ENCODE measurements at places on chromosomes 3 and 15. TPM values are rescaled to one million over a fixed set of nuclear protein-coding genes. Genes with fewer than 3 reads are reported as not detected.

The SLC35A5 gene
- 25.7 TPM for total RNA-seq

The AP2M1 gene
- 275 TPM for total RNA-seq

The ADAMTS17 gene
- 1.2 TPM for total RNA-seq

The CGGBP1 gene
- total RNA-seq = 50.0 TPM

The ROBO2 gene
- total RNA-seq = not detected

The CKMT1A gene
- total RNA-seq = 0.57 TPM

- H3K27ac ChIP-seq = peak overlapping the region; percentile 87
- H3K4me3 ChIP-seq = peak overlapping the region; percentile 75
- no peaks in the 10 kb centered on the region for H3K36me3 ChIP-seq
- peaks cover 40% of the 10 kb centered on the region for H3K27me3 ChIP-seq
- H3K4me1 ChIP-seq = peaks cover 17% of the 10 kb centered on the region
Measured at GRCh38 chr15:96340598-96341512, 10.4 kb downstream of the NR2F2 start.

DNA sequence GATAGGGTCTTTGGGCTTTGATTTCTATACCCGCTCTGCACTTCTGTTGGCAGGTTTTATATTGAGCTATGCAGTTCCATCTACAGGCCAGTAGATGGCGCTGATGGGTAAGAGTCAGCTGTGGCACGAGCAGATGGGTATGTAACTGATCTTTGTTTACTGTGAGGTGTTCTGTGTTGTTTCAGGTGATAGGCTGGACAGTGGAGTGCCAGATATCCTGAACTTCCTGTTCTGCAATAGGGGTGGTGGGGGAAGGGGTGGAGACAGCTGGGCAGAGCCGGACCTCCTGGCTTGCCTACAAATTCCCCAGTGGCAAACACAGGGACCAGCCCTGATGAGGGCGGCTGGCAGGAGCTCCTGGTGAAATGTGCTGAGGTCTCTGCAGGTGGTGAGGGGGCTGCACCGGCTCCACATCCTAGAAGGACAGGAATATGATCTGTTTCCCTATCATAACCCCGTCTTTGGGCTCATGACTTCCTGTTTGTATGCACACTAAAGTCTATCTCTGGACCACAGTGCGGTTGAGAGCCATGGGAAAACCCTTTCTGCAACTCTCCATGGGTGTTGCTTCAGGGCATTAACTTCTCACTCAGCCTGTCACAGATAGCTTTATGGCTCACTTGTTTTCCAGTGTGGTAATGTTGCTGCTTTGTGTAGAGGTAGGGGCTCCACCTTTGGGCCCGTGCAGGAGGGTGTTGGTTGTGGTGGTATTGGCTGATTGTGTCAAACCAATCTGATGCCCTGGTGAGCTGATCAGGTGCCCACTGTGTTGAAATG is 13.4 kb upstream of the FAM98B start:
- no peaks in the 10 kb centered on the region for H3K36me3 ChIP-seq
- no peak overlapping the region for H3K27ac ChIP-seq
- no peak overlapping the region for H3K4me3 ChIP-seq
- H3K4me1 ChIP-seq = no peaks in the 10 kb centered on the region
- DNase-seq = no peak
- no peaks in the 10 kb centered on the region for H3K27me3 ChIP-seq

DNA sequence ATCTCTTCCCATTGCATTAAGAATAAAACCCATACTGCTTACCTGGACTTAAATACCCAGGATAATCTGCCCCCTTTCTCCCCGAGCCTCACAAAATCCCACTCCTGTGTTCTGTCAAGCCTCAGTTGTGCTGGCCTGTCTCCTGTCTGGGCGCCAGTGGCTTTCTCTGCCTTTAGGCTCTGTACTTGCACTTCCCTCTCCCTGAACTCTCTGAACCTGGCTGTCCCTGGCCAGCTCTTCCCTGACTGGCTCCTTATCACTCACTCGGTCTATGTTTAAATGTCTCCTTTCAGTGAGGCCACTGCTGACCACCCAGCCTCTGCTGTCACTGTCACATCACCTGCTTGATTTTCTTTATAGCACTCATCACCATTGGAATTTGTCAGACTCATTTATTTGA is 382.7 kb upstream of the PPP2R3A start:
- H3K4me3 ChIP-seq = no peak overlapping the region
- no peak for DNase-seq
- no peaks in the 10 kb centered on the region for H3K36me3 ChIP-seq
- H3K4me1 ChIP-seq = no peaks in the 10 kb centered on the region
- H3K27ac ChIP-seq = no peak overlapping the region
- peaks cover 4% of the 10 kb centered on the region for H3K27me3 ChIP-seq

DNA sequence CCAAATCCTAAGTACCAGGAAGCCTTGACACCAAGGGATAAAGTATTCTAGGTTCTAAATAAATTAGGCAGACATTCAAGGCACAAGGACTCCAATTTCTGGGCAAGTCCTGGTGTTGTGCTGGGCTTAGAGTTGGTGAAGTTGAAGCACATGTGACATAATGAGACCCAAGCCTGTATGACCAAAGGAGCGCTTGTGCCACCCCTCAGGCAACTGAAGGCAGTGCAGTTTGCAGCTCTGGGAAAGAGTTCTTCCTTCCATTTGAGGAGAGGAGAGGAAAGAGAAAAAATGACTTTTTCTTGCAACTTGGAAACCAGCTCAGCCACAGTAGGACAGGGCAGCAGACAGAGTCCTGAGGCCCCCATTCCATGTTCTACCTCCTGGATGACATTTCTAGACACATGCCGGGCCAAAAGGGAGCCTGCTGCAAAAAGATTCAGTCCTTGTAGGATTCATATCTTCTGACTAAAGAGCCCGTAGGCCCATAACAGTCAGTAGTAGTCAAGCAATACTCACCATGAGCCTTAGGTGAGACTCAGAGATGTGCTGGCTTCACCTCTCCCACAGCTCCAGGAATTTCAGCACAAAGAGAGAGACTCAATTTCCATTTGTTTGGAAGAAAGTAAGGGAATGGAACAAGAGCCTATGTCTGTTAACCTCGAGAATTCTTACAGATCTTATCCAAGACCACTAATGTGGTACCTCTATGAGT is 588.8 kb upstream of the BCHE start:
- no peak for DNase-seq
- H3K4me1 ChIP-seq = no peaks in the 10 kb centered on the region
- no peak overlapping the region for H3K4me3 ChIP-seq
- no peaks in the 10 kb centered on the region for H3K36me3 ChIP-seq
- no peaks in the 10 kb centered on the region for H3K27me3 ChIP-seq

- no peak overlapping the region for H3K27ac ChIP-seq
- no peaks in the 10 kb centered on the region for H3K36me3 ChIP-seq
- no peak overlapping the region for H3K4me3 ChIP-seq
- H3K4me1 ChIP-seq = no peaks in the 10 kb centered on the region
- no peaks in the 10 kb centered on the region for H3K27me3 ChIP-seq
Measured at GRCh38 chr15:36931434-36931833, 168.9 kb downstream of the MEIS2 start.

DNA sequence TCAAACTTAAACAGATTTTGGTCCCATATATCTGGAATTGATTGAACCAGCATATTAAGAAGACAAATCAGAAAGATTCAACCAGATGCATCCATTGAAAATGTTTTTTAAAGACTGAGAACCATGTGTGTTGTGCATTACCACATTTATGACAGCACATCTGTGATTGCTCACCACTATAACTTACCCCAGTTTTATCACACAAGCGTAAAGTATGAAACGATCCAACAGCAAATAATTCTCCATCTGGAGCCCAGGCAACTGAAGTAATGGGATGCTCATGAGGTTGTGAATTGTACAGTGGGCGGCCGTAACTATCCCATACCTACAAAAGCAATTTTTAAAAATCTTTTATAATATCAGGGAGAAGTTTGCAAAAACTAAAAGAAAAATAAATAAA is 43.2 kb downstream of the IFT80 start:
- no peak overlapping the region for H3K27ac ChIP-seq
- no peaks in the 10 kb centered on the region for H3K4me1 ChIP-seq
- no peaks in the 10 kb centered on the region for H3K27me3 ChIP-seq
- no peak for DNase-seq
- H3K36me3 ChIP-seq = peaks cover 53% of the 10 kb centered on the region

All from heart right ventricle (tissue), 16 donors.